Right lobe of liver (tissue), 6 donors: ENCODE measurements at places on chromosomes 11 and 22. TPM values are rescaled to one million over a fixed set of nuclear protein-coding genes. Genes with fewer than 3 reads are reported as not detected.

The MIOX gene
- total RNA-seq, result not detected

The HBE1 gene
- total RNA-seq, result not detected

The TRIM51G gene
- not detected for total RNA-seq

The LRRC4C gene
- 0.25 TPM for total RNA-seq

The XBP1 gene
- total RNA-seq, result 474 TPM

The RIMBP3C gene
- total RNA-seq, result not detected

The PLET1 gene
- not detected for total RNA-seq
